Calu3 (cell line): ENCODE measurements at places on chromosomes 1 and 21. TPM values are rescaled to one million over a fixed set of nuclear protein-coding genes. Genes with fewer than 3 reads are reported as not detected.

EVA1C gene
- 1.4 and 3.1 TPM in 2 replicates for total RNA-seq

DNA sequence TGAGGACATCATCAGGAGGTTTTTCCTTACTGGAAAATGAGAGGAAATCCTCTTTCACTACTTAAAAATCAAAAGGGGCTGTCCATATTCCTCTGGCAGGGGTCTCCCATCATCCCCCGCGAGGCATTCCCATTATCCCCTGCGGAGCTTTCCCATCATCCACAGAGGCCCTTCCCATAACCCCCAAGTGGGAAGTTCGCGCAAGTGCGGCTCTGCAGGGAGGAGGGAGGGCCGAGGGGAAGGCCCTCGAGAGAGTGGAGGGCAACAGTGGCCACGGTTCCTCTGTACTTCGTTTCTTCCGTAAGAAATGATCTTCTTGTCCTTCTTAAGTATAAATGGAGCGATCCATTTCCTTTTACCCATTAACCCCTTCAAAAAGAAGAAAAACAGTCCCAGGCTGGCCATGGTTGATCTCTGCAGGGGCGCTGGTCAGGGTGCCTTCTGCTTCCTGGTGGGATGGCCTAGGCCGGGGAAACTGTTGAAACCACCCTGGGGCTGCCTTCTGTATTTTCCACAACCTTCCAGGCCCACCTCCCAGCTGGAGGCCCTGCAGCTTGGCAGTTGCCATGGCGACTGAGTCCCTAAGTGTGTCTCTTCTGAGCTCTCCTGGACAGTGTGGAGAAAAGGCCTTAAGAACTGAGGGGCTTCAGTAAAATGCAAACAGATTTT lies 3.6 kb upstream of the RSPH1 start:
- DNase-seq = no peak

SCCPDH gene
- total RNA-seq = 36.0 and 40.0 TPM in 2 replicates

MXRA8 gene
- not detected in 2 replicates for total RNA-seq

DNA sequence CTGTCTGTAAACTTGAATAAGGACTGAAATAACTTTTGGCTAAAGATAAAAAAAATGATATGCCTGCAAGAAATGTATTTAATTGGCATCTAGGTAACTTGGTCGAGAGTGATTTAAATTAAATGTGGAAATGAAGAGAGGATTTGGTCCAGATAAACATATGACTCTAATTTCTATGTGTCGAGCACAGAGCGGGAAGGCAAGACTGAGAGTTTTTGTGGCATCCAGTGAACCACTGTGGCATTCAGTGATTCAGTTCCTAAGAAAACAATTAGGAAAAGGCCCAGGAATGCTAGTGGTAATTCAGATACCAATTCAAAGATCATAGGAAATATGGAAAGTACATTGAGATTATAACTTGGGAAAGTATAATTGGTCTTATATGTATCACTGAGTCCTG lies 39.6 kb downstream of the PDE4B start:
- no peak for DNase-seq

- peak; percentile 71 for DNase-seq
Observed at GRCh38 chr1:12124693-12125421, 41.9 kb upstream of the TNFRSF1B start.

- DNase-seq = no peak
Observed at GRCh38 chr1:59592924-59593323, 221.8 kb upstream of the HOOK1 start.

DNA sequence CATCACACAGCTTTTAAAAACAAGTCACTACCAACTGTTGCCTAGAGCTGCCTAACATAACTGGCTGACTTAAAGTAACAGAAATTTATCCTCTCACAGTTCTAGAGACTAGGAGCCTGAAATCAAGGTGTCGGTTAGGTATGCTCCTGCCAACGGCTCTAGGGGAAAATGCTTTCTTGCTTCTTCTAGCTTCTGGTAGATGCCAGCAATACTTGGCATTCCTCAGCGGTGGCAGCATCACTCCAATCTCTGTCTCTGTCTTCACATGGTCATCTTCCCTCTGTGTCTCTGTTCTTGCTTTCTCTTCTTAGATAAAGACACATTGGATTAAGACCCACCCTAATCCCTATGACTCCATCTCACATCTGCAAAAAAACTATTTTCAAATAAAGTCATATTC lies 51.5 kb downstream of the DMRTA2 start:
- no peak for DNase-seq

GRCh38 chr21:29504751-29505321 lies 206.1 kb downstream of the BACH1 start:
- DNase-seq = no peak

- DNase-seq = peak; percentile 10
Observed at GRCh38 chr1:77824079-77824478, 44.6 kb downstream of the MIGA1 start.

TMPRSS15 gene
- total RNA-seq = not detected in 2 replicates

DNA sequence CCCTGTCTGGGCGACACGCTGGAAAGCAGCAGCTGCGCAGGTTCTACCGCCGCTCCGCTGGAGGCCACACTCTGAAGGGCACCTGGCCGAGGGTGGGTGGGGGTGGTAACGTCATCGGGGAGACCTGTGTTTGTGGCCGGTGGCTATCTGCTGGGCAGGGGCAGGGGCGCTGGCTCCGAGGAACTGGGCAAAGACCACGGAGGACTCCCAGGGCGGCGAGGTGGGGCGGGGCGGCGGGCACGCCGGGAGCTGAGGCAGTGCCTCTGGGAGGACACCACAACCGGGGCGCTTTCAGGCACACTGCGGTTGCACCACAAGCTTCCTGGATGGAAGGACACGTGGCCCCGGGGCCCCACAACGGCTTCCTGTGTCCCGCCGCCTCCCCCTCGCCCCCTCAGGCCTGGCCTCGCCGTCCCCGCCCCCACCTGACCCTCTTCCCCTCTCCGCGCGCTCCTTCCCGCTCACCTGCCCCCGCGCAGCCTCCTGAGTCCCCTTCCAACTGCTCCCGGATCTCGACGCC lies 3.3 kb upstream of the DENND2D start:
- peak; percentile 68 for DNase-seq
